Transverse colon (tissue), 4 donors: ENCODE measurements at places on chromosomes 3 and 15. TPM values are rescaled to one million over a fixed set of nuclear protein-coding genes. Genes with fewer than 3 reads are reported as not detected.

DNA sequence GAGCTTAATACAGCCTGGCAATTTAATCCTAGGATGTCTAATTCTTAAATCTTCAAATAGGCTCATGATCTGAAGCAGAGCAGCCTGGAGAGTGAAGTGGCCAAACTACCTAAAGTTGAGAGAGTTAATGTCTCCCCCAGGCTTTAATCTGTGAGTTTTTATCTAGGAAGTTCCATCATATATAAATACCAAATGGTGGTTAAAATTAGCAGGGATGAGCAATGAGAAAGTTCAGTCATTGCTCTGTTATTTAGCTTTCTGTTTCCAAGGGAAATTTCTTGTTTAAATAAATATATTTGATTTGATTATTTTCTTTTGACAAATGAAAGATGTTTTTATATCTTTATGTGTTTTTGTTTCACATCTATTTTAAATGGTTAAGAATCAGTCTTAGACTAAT is 274.4 kb upstream of the UMPS start:
- DNase-seq, result no peak

DNA sequence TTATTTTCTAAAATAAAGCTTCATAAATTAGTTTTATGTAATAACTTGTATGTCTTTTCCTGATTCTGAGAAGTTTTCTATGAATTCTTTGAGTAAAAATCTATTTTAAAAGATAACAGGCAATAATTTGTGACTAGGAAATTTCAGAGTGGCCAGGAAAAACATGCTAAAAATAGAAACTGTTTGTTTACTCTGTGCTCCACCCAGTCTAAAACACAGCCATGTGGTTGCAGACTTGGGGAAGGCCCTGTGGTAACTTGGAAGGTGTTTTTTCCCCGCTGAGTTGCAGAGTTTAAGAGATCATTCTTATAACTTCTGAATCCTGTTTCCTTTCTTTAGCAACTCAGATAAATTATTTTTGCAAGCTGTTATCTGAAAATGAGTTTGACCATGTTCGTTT is 21.9 kb downstream of the PLCL2 start:
- DNase-seq, result peak; percentile 40

The DYNC1LI1 gene
- total RNA-seq, result 25.9 TPM

The FBXW12 gene
- not detected for total RNA-seq

The CLRN1 gene
- total RNA-seq, result not detected

- peak; percentile 38 for DNase-seq
Measured at GRCh38 chr3:134353831-134354611, 20.2 kb downstream of the AMOTL2 start.

DNA sequence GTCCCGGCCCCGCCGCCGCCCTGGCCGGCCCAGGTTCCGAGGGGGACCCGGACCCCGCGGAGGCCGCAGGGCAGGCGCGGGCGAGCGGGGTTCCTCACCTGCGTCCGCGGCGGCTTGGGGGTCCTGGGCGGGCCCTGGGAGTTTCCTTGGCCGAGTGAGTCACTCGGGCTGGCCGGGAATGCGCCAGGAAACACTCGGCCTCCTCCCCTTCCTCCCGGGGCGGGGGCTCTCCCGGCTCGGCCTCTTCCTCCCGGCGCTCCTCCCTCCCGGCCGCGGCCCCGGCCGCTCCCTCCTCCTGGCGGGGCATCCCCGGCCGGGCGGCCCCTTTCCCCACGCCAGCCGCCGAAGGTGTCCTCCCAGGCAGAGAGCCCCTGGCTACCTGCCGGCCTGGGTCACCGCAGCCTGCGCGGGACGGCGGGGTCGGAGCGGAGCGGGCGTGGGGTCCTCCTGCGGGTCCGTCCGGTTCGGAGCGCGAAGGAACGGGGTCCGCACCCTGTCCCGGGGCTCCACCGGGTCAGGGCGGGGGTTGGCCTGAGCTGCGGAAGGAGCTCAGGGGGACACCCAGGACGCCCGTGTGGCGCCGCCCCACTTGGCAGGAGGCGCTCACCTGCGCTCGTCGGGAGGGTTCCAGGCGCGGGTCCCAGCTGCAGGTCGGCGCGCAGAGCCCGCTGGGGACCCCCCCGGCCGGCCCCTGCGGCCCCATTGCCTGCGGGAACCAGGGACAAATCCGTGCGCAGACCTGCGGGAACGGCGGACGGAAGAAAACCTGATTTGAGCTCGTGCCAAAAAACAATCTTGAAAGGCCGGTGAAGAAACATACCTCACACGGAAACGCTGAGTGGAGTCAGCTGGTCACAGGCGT is at the start of gene CYFIP1:
Gene CYFIP1, minus strand, starts transcription at position 180 of the 862 bp plus-strand sequence. CDS start 33,083 bp downstream, outside the sequence.
- DNase-seq, result peak; percentile 90

The SPG11 gene
- 79.7 TPM for total RNA-seq

GRCh38 chr3:34277110-34277509 is 478.7 kb downstream of the PDCD6IP start:
- DNase-seq, result no peak

GRCh38 chr3:50523279-50523811 is 19.9 kb upstream of the CACNA2D2 start:
- DNase-seq, result no peak

DNA sequence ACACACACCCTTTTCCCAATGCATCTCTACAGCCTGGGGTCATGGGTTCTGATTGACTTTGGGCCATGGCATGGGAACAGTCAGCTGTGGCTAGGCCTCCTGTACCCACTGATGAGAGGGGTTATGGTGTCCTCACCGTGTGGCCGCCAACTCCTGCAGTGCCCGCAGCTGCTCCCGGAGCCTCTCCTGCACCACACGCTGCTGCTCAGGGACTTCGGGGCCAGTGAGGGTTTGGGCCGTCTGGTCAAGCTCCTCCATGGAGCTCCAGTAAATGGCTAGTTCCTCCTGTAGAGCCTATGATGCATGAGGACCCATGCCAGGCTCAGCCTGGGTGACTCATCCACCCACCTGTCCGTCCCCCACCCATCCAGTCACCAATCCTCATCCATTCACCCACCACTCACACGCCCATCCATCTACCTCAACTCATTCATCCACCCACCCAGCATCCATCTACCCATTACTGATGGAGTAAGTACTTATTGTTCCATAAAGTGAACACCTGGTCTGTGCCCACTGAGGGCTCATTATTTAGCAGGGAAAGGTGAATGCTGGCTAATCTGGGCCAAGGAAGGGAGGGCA is 21.6 kb downstream of the SPTBN5 start:
- DNase-seq, result no peak

- no peak for DNase-seq
Measured at GRCh38 chr3:73546961-73547360, 77.8 kb downstream of the PDZRN3 start.

- DNase-seq, result no peak
Measured at GRCh38 chr15:74109713-74110112, 20.7 kb upstream of the ISLR2 start.

The CKMT1A gene
- total RNA-seq, result 213 TPM

DNA sequence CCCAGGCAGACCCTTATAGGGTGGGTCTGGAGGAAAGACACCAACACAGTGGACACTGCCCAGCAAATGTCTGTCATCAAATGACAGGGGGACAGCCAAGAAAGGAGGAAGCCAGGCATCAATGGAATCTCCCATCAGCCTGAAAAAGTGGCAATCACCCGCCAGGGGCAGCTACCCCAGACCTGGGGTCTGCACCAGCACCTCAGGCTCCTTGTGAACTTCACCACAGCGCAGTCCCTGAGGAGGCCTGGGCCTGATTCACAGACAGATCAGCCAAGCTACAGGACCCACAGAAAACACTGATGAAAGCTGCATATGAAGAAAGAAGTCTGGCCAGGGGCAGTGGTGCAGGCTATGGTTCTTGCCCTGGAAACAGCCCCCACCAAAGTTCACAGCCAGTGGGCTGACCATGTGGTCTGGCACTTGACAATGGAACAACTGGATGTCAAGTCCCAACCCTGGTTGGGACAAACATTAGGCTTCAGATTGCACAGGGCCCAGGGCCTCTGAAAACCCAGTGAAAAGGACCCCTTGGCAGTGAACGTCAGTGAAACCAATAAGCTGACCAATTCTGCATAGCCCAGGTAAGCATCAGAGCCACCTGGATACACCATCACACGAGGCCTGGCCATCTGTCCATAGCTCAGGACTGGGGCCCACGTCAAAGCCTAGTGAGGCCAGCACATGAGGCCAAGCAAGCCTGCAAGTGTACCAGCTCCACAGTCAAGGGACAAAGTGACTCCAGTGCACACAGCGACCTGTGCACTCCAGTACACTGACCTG is 29.1 kb downstream of the ALS2CL start:
- no peak for DNase-seq

The ACP3 gene
- total RNA-seq, result 3.4 TPM

GRCh38 chr3:111767756-111768445 is 91.2 kb upstream of the PHLDB2 start:
- DNase-seq, result no peak

GRCh38 chr15:85463976-85464375 is 83.6 kb downstream of the AKAP13 start:
- DNase-seq, result no peak
